ENCODE measurements at places on chromosomes 3 and 15. TPM values are rescaled to one million over a fixed set of nuclear protein-coding genes. Genes with fewer than 3 reads are reported as not detected.

GRCh38 chr3:111669926-111670630 is 74.9 kb upstream of the ZBED2 start:
- DNase-seq: no peak

- no peak for DNase-seq
Measured at GRCh38 chr15:66133247-66133885, 120.2 kb downstream of the MEGF11 start.

GRCh38 chr3:16412192-16412800 is 101.2 kb downstream of the RFTN1 start:
- DNase-seq: no peak

FRMD5 gene
- total RNA-seq: 0.09 TPM

VEPH1 gene
- total RNA-seq: not detected
